NCI-H82 (cell line): ENCODE measurements at places on chromosomes 13 and 19.
A peak's percentile ranks its signal among the peaks of the same experiment; 100 is the strongest.

DNA sequence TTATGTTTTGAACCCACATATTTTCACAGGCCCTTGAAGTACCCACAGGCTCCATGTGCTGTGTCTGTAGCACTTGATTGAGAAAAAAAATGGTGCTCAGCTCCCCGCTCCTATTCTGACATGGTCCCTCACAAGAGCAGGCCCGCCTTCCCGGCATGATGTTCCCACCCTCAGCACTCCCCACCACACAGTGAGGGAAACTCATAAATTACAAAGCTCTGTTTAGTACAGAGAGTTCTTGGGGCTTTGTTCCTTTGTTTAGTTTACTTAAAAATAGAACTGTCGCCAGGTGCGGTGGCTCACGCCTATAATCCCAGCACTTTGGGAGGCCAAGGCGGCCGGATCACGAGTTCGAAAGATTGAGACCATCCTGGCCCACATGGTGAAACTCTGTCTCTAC, 25.9 kb upstream of the ABCC4 start:
- no peak for DNase-seq

DNA sequence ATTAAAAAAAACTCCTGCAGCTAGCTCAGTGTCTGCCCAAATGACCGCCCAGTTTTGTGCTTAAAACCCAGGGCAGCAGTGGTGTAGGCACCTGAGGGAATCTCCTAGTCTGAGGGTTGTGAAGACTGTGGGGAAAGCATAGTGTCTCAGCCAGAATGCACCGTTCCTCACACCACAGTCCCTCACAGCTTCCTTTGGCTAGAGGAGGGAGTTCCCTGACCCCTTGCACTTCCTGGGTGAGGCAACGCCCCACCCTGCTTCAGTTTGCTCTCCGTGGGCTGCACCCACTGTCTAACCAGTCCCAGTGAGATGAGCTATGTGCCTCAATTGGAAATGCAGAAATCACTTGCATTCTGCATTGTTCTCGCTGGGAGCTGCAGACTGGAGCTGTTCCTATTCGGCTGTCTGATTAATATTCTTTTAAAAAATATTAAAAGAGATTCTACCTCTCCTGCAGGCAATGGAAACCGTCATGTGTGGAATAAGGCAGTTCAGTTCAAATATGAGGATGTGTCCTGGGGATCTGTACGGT, 645.7 kb downstream of the FGF9 start:
- no peak for DNase-seq

DNA sequence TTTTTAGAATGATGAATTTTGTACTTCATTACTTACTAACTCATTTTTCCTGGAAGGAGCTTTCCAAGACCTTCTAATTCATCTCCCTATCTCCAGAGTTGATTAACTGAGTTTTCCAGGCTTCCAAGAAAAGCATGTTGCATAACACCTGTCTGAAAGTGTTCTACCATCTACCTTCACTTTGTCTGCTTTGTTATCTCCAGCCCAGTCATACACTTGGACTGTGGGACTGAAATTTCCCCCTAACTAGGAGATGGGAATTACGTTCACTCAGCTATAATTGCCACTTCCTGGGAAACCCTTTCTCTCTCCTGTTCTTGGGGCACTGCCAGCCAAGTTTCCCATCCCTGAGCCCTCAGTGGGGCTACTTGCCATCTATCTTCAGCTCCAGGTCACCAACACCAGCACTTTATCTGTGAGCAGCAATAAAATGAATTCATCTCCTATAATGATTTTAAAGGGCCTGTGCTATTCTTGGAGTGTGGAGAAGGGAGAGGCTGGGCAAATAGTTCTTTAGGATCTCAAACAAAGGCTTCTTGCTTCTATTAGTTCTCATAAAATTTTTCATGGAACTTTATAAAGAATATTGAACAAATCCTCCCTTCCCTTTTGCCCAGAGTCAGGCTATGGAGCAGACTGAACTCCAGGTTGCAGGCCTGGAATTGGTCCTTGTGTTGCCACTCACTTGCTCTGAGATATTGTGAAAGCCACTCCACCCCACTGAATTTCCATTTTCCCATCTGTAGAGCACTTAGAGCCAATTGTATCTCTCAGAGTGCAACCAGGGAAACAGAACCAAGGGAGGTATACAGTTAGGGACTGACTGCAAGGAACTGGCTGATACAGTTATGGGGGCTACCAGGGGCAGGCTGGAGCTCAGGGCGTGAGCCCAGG, 17.8 kb upstream of the ATP12A start:
- DNase-seq = no peak

- no peak for DNase-seq
Observed at GRCh38 chr13:86082121-86082520, 282.9 kb upstream of the SLITRK6 start.

GRCh38 chr13:35979361-35979951, 151.7 kb downstream of the DCLK1 start:
- no peak for DNase-seq

GRCh38 chr19:46974181-46974580, 45.5 kb upstream of the NPAS1 start:
- no peak for DNase-seq

GRCh38 chr13:48660361-48661076, 6.8 kb downstream of the CYSLTR2 start:
- DNase-seq = peak; percentile 19

DNA sequence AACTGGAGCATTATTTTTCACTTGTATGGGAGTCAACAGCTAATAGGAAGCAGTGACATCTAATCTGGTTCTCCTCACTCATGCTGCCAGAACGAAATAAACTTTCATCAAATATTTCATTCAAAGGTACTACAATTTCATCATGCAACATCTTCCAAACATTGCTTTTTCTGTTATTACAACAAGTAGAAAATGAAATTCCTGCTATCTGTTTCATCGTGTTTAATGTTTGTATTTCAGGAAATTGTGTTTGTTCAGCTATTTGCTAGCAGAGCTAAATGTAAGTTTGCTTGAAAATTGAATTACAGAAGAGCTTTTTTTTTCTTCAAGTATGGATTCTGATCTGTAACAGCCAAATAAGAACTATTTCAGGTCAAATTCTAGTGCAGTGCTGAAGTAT, 90.1 kb downstream of the SLITRK6 start:
- DNase-seq = no peak

GRCh38 chr19:17539238-17540117, 16.0 kb upstream of the COLGALT1 start:
- peak; percentile 100 for DNase-seq

- DNase-seq = peak; percentile 94
Observed at GRCh38 chr13:114281351-114282040, at the start of gene UPF3A. TSS of gene UPF3A (plus strand) at chr13:114281601. CDS start at chr13:114281640, 39 bp downstream.

DNA sequence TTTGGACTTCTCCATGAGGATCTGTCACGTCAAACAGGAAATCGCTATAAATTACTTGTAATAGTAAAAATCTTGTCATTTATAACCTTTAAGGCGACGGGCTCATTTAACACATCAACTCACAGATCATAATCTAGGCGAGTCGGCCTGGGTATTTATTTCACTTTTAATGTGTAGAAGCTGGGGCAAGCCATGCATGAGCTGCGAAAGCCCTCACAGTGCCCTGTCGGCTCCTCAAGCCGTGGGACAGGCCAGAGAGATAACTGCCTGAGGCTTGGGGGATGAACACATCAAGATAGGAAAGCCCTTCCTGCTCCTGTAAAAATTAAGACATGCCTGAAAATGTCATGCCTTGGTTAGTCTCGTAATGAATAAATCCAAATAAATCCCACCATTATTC, 30.8 kb downstream of the SOX1 start:
- no peak for DNase-seq

DNA sequence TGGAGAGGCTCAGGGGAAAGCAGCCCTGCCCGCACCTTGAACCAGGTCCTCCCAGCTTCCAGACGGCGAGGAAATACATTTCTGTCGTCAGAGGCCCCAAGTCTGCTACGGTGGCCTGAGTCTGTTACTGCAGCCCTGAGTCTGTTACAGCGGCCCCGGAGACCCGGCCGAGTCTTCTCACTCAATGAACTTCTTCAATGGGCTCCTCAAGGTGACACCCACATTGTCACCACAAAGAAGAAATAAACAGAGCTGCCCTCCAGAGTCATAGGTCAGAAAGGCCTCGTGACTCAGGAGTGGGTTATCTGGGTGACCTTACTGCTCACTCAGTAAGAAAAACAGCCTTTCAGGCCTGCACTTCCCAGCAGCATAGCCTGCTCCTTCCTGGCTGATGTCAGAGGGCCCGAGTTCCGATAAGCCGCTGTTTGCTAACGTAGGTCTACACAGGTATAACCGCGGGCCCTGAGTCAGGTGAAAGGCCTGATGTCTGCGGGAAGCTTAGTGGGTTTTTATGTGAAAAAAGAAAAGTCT, 66.9 kb upstream of the TM9SF2 start:
- no peak for DNase-seq

GRCh38 chr19:30682146-30682998, 310.2 kb downstream of the ZNF536 start:
- no peak for DNase-seq
